Umbilical cord (tissue), 2 donors: ENCODE measurements at places on chromosomes 13 and 19. TPM values are rescaled to one million over a fixed set of nuclear protein-coding genes. Genes with fewer than 3 reads are reported as not detected.

- DNase-seq = peak; percentile 98
Measured at GRCh38 chr19:16078759-16079707, 2.7 kb downstream of the TPM4 start.

GRCh38 chr19:7748756-7749155 lies 1.4 kb upstream of the CD209 start:
- peak; percentile 23 for DNase-seq

- peak; percentile 38 for DNase-seq
Measured at GRCh38 chr13:35881360-35881759, 249.8 kb downstream of the DCLK1 start.

GRCh38 chr19:23439623-23440022 lies 44.4 kb upstream of the ZNF91 start:
- no peak for DNase-seq

DNA sequence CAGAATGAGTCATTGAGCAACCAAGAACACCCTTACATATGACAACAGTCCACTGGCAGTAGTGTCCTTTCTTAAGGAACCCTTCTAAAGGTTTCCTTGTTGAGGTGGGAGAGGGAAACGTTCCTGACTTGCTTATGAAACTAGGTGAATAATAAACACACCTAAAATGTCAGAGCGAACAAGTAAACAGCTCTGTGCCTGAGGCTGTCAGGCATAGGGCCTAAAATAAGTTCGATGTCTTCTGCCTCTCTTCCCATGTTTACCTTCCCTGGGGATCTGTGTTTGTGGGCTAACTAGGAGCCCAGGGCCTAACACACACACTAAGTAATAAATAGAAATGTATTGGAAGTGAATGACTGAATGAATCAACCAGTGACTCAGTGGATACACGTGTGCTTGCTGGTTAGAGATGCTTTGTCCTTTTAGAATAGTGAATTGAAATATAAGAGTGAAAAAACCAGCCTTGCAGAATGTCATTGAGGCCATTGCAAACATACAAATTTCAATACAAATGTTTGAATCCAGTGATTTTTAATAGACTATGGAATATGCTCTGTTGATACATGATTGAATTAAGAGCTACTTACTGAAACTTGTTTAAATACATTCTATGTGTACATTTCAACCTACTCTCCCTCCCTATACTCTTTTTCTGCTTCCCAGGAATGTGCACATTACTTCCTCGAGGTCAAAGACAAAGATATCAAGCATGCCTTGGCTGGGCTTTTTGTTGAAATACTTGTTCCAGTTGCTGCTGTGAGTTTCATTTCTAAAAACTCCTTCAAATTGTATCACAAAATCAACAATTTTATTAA lies 102.9 kb downstream of the FRY start:
- DNase-seq = no peak

DNA sequence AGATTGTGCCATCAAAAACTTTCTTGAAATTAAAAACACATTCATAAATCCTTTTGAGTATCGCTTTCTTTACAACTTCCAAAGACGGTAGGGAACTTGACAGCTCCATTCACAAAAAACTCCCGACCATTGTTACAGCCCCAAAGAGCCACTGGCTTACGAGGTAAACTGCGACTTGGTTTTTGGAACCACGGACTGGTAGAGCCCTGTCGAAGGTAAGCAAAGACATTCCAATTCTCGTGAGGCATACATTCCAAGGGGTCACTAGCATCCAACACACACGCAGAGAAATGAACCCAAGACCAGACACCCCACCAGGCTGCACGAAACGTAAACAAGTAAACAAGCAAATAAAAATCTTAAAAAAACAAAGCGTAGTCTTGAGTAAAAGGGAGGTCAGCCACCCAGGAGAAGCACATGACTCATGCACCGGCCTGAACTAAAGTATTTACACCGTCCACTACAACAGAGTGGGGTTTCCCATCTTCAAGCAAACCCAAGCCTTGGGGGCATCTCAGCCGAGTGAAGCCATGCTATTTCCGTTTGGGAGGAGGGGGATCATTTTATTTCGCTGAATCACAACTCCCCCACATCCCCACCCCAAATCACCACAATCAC lies 1.4 kb downstream of the BRD4 start:
- no peak for DNase-seq

DNA sequence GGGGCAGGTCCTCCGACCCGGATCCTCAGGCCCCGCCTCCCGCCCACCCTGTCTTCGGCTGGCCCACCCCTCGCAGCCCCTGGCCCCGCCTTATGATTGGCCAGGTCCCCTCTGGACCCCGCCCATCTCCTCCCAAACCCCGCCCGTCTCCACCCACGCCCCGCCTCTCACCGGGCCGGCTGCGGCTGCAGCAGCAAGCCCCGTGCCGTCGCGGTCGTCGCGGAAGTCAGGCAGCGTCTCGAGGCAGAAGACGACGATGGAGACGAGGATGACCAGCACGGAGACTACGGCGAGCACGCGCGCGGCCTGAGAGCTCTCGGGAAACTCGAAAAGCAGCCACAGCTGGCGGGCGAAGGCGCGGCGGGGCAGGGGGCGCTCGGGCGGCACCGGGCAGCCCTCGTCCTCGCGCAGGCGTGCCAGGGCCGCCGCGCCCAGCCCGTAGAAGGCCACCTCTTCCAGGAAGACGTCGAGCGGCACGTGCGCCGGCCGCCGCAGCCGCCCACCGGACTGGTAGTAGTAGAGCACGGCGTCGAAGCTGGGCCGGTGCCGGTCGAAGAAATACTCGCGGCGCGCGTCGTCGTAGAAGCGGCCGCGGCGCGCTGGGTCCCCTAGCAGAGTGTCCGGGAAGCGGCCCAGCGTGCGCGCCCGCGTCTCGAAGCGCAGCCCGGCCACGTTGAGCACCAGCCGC lies 495 bp downstream of the KCNA7 start:
- no peak for DNase-seq

GRCh38 chr19:38676023-38676877 lies 28.8 kb downstream of the ACTN4 start:
- DNase-seq = peak; percentile 97

GRCh38 chr13:34038541-34039068 lies 220.7 kb downstream of the RFC3 start:
- no peak for DNase-seq

GRCh38 chr13:109271061-109271460 lies 515.3 kb downstream of the IRS2 start:
- no peak for DNase-seq

DNA sequence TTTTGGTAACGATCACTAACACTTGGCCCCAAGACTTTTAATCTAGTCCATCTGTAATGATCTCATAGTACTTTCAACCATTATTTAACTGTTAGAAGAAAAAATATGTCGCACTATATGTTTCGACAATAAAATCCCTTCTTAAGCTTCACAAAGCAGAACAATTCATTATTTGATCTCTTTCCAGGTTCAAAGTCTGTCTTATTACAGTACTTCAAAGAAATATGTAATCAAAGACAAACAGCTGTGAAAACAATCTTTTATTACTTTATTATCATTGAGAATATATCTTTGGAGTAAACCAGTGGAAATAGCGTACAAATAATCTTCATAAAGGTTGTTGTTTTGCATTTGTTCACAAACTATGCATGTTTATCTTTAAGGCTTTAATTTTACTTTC lies 93.5 kb downstream of the DACH1 start:
- DNase-seq = no peak

- DNase-seq = no peak
Measured at GRCh38 chr13:66224663-66225062, 1005.5 kb downstream of the PCDH9 start.

GRCh38 chr13:86792153-86792651 lies 879.0 kb upstream of the SLITRK5 start:
- no peak for DNase-seq

DNA sequence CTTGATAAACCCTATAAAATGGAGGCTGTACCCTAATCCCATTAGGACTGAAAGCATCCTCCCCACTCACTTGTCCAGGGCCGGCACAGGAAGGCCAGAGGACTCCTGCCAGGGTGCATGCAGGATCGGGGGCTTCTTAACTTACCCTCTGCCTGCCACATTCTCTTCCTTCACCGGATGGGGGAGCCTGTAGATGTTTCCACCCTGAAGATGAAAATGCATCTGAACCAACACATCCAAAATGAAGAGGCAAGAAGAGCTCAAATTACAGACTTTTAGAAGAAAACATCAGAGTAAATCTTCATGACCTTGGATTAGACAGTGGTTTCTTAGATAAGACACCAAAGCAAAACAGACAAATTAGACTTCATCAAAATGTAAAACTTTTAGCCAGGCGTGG lies 25.9 kb upstream of the NAPA start:
- DNase-seq = peak; percentile 61

- DNase-seq = no peak
Measured at GRCh38 chr13:25409938-25410337, 38.2 kb downstream of the ATP8A2 start.

- peak; percentile 20 for DNase-seq
Measured at GRCh38 chr13:30504081-30504480, 38.3 kb upstream of the HMGB1 start.

GRCh38 chr19:6997679-6998445 lies 23.4 kb downstream of the MBD3L2B start:
- no peak for DNase-seq

DNA sequence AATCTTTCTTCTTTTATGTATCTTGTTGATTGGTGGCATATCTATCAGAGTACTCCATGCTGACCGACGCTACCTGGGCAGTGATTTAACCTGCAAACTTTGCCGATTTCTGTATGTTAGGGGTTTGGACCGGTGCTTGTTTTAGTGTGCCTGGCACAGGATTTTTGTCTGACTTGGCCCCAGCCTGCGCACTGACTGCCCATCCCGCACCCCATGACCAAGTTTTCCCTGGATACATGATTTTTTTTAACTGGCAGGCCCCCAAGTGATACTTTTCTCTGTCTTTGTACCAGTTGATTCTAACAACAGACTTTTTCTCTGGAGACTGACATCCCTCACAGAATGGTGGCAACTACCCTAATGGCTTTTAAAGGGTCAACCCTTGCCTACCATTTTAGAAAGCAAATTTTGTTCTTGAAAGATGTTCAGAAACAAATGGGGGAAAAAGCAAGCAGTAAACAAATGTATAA lies 69.0 kb upstream of the C1QTNF9B start:
- DNase-seq = no peak

GRCh38 chr19:48239120-48239519 lies 16.6 kb downstream of the CARD8 start:
- DNase-seq = no peak

DNA sequence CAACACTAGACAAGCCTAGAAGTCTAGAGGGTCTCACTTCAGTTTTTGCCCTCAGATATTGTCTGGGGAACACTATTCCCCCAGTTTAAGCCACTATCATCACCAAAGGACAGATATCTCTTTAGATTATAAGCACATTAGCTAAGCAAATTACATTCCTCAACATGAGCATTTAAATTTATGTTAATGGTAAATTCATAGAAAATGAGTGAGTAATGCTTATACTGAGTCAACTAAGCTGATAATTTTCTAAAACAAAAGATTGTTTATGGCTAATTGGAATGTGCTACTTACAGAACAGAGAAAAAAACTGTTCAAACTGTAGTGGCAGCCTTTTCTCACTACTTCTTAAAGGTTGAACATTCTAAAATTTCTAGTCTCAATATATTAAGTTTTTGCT lies 290.2 kb downstream of the SLITRK1 start:
- no peak for DNase-seq

DNA sequence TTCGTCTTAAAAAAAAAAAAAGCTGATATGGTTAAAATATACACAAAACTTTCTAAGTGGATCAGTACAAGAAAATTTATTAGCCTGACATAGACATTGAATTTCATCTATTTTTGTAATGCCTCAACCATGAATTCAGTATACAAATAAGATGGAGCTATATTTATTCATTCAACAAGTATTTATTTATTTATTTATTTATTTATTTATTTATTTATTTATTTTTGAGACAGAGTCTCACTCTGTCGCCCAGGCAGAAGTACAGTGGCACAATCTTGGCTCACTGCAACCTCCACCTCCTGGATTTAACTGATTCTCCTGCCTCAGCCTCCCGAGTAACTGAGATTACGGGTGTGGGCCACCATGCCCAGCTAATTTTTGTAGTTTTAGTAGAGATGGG lies 78.5 kb upstream of the GSX1 start:
- no peak for DNase-seq

DNA sequence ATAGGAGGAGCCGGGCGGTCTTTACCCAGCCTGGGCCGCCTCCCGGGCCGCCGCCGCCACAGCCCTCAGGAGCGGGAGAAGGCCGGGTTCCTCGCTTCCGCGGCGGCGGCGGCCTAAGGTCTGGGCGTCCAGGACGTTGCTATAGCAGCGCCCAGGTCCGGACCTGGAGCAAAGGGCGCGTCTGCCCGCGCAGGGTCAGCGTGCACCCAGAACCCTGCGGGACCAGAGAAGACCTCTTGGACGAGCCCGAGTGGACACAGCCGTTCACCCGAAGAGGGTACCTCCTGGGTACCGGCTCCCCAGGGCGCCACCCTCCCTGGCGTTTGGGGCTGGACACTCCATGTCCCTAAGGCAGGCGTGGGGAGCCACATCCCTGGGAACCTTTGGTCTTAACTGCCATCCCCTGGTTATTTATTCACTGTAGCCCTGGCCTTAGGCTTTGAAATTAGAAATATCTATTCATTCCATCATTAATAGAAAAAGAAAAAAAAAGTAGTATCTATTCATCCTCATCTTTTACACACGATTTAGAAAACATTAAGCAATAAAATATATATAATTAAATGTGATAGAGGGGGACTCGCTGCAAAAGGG lies 2.4 kb downstream of the DZIP1 start:
- peak; percentile 60 for DNase-seq

- peak; percentile 87 for DNase-seq
Measured at GRCh38 chr13:30895773-30896172, 10.3 kb upstream of the MEDAG start.

- DNase-seq = peak; percentile 10
Measured at GRCh38 chr19:51158474-51159129, 16.5 kb downstream of the SIGLEC7 start.

Gene CYSLTR2
- total RNA-seq = 4.1 TPM

Gene NCAN
- 0.72 TPM for total RNA-seq

Gene UGGT2
- 107 TPM for total RNA-seq

Gene PSG6
- 0.96 TPM for total RNA-seq

Gene FAM216B
- 1.2 TPM for total RNA-seq

Gene SBK2
- not detected for total RNA-seq

Gene NLRP9
- 1.2 TPM for total RNA-seq

Gene TEX29
- total RNA-seq = not detected

Gene ZNF729
- total RNA-seq = 10.6 TPM

Gene MAMSTR
- not detected for total RNA-seq

Gene SMAD9
- 27.0 TPM for total RNA-seq

Gene TLE6
- 7.5 TPM for total RNA-seq

Gene RGL3
- 0.96 TPM for total RNA-seq

Gene NLRP4
- total RNA-seq = 0.24 TPM
